ENCODE measurements at places on chromosomes 16 and 17.

DNA sequence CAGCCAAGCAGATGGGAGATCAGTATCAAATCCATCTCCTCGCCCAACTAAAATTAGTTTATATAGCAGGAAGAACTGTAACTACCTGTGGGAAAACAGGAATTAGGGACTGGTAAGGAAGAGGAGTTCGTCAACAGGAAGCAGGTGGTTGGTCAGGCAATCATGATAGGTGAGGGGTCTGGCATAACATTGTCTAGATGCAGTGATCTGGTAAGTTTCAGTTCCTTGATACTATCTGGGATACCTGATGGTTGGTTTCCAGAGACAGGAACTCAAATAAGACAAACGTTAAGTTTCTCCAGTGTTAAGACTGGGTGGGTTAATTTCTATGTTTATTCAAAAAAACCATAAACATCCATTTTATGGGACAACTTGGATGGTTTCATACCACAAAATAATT, 53.8 kb downstream of the CEP112 start:
- DNase-seq: no peak

- DNase-seq: no peak
Observed at GRCh38 chr17:56098746-56099145, 54.5 kb upstream of the ANKFN1 start.

DNA sequence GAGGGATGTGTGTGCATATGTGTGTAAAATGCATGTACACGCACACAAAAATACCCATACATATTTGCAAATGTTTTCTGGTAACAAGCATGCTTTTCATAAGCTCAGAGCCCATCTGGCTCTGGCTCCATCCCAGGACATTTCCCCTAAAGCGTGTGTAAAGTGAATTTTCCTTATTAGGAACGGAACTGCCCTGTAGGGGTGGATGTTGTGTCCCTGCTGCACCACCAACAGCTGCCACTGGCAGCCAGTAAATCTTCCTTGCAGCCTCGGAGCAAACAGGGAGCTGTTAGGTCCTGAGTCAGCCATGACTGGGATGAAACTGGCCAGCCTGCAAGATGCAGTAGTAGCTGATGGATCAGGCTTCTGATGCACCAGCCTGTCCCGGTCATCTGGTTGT, 393.5 kb downstream of the UTP18 start:
- no peak for DNase-seq

DNA sequence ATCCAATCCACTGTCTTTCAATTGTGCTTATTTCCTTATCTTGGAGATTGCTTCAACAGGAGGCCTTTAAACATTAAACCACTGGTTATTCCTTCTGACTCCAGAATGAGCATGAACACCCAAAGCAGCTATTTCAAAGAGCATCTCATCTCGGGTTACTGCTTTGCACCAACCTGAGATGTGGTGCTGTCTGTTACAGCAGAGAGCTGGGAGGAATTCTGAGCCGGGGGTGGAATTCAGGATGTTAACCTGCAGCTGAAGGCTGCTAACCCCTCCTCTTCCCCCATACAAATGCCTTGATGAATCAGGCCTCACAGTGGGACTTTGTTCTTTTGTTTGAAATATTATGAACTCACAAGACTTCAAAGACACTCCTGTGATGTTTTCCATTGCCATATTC, 113.1 kb downstream of the SHISA9 start:
- no peak for DNase-seq

- DNase-seq: no peak
Observed at GRCh38 chr17:49984776-49985175, 10.2 kb downstream of the DLX3 start.

- no peak for DNase-seq
Observed at GRCh38 chr16:3022684-3023414, 893 bp downstream of the HCFC1R1 start.

GRCh38 chr17:74164446-74165045, 38.9 kb upstream of the RPL38 start:
- DNase-seq: no peak

DNA sequence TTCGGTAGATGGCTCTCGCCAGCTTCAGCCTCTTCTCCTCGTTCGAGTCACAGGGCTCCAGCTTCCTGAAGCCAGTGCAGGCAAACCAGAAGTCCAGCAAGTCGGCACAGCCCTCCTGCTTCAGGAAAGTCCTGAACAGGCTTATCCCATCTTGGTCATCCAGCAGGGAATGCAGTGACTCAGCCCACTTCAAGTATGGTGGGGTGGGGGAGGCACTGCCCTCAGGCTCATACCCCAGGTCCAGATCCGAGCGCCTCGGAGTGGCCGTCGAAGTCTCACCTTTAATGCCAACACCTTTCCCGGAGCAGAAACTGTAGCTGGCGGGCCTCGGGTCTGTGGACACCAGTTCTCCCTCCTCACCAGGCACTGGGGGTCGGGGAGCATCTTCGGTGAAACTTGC, 5.9 kb downstream of the AXIN1 start:
- DNase-seq: no peak

GRCh38 chr17:79945591-79946255, 89.9 kb downstream of the TBC1D16 start:
- no peak for DNase-seq

- DNase-seq: no peak
Observed at GRCh38 chr16:24345704-24346103, 89.6 kb downstream of the CACNG3 start.

- no peak for DNase-seq
Observed at GRCh38 chr17:17344507-17345293, 41.5 kb downstream of the NT5M start.

DNA sequence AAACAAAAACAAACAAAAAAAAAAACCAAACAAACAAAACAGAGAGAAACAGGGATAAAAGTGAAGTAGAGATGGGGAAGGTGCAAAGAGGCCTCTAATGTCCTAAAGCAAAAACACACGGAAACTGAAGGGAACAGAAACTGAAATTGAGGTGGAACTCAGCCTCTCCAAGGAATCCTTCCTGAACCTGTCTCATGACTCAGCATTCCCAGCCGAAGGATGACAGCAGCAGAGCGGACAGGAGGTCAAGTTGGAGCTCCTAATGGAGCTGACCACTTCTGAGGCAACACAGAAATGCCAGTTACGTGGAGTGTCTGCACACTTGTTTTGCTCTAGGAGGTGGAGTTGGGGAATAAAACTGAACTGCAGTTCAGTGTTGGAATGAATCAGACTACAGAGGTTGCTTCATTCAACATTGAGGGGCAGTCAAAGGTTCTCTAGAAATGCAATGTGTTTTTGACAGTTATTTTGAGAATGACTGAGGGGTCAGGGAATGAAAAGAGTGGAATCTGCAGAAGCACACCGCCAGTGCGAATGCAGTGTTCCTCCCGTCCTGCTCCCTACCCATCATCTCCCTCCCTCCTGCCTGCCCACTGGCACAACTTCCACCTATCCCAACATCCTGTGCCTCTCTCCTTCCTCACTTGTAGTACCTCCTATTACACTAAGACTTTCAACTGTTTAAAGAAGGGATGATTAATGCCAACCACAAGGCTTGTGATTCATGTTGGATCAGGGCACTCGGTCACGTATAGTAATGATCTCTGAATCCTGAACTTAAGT, 6.3 kb downstream of the UBE2O start:
- no peak for DNase-seq

GRCh38 chr16:54265575-54266107, 20.9 kb downstream of the IRX3 start:
- DNase-seq: no peak

DNA sequence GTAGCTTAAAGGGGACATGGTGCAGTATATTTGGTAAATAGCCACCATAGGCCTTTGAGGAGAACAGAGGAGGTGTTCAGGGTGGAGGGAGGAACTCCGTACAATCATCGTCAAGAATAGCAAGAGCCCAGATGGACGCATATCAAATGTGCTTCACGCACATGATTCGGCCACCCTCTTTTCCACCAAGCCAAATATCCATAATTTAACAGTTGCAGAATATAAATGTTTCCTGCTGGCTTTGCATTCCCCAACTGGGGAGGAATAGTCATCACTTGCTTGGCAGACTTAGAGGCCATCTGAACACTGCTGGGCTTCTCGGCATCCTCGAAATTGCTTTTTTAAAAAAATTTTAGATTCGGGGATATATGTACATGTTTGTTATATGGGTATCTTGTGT, 111.9 kb upstream of the ERCC4 start:
- no peak for DNase-seq

DNA sequence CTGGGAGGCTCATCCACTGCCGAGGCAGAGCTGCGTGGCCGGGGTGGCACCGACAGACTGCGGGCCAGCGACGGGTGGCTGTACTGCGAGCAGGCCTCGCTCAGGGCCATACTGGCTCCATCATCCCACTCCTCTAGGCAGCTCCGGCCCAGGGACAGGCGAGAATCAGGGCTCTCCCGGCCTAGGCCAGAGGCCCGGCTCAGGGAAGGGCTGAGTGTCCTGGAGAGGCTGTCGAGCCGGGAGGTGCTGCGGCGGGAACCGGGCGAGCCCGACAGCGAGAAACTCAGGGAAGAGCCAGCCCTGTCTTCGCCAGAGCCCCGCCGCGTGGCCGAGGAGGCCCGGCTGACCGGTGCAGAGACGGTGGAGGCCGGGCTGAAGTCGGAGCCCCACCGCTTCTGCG, 37.4 kb downstream of the PIPOX start:
- no peak for DNase-seq

DNA sequence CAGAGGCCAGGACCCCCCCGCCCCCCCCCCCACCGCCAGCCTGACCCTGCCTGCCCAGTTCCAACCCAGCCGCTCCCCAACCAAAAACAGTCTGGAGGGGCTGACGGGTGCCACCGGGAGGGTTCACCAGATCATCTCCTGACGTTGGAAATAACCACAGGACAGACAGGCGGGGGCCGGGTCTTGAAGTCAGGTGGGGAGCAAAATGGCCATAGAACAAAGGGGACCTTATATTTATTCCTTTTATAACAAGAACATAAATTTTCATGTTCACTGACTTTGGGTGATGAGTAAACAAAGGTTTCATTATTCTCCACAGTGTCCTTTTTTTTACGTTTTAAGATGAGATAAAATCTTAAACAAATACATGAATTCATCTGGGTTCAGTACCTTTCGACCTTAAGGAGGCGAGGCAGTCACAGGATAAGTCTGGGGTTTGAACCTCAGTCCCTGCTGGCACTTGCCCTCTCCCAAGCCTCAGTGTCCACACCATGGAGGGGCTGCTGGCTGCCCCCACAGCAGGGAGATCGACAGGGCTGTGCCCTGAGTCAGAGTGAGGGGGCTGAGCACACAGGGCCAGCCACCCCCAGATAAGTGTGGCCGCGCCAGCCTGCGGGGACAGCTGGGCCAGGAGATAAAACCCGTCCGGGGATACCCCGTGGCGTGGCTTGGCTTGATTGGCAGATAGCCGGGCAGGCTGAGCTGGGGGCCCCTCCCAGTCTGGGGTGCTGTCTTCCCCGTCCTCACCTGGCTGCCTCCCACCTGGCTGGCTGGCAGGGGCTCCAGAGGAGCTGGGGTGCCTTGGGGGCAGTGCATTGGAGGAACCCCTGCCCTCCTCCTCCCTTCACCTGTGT, 15.0 kb downstream of the SLC7A5 start:
- DNase-seq: no peak

GRCh38 chr16:86878236-86879080, 300.1 kb downstream of the FOXL1 start:
- DNase-seq: no peak

GRCh38 chr17:68385490-68386215, 71.6 kb downstream of the WIPI1 start:
- no peak for DNase-seq

- no peak for DNase-seq
Observed at GRCh38 chr17:82232322-82232820, 3.5 kb downstream of the SLC16A3 start.

GRCh38 chr17:46805771-46806170, 12.7 kb downstream of the WNT3 start:
- no peak for DNase-seq

DNA sequence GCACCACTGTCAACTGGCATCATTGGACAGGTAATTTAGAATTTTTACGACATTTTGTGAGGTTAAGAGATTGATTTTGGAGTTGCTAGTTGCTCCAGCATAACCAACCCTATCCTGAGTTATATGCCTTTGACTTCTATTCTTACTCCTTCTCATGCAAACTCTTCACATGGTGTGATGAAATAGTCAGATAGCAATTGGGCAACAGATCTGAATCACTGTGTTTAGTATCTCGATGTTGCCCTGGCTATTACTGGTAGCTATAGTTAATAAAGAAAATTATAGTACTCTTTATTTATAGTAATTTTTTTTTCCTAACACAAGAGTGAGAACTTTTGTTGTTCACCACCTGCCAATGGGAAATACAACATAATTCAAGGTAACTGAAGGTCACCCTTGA, 494.8 kb upstream of the TOM1L1 start:
- DNase-seq: no peak

GRCh38 chr17:30906101-30906911, at the start of gene TEFM:
TEFM (minus strand) TSS chr17:30906238; CDS start chr17:30906198, 40 bp downstream.
- DNase-seq: peak; percentile 87

DNA sequence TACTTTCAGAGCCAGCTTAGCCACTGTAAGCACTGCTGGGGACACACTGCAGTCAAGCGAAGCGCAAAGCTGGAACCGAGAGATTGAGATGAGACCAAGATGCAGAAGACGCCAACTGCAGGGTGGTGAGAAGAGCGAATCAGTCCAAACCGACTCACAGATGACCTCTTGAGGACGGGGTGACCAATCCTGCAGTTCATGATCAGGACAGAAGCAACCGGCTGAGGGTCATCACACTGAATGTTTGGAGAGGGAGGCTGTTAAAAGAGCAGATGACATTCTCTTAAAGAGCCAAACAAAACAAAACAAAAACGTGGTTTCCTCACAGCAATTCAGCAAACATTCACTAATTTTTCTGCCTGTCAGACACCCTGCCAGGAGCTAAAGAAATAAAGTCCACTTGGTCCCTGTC, 8.5 kb downstream of the HASPIN start:
- DNase-seq: no peak

- no peak for DNase-seq
Observed at GRCh38 chr17:41009301-41009760, 403 bp upstream of the KRTAP3-1 start.

- DNase-seq: no peak
Observed at GRCh38 chr17:67520252-67520906, 143.3 kb downstream of the PITPNC1 start.

All from amniotic stem cell (primary cell).